ENCODE measurements at places on chromosomes 1 and 21. TPM values are rescaled to one million over a fixed set of nuclear protein-coding genes. Genes with fewer than 3 reads are reported as not detected.
A peak's percentile ranks its signal among the peaks of the same experiment; 100 is the strongest.

The NR5A2 gene
- not detected for total RNA-seq

The GJA9 gene
- total RNA-seq = not detected

The ALX3 gene
- total RNA-seq = not detected

- DNase-seq = no peak
- H3K27ac ChIP-seq = peak overlapping the region; percentile 98
- H3K4me3 ChIP-seq = peak overlapping the region; percentile 98
- peaks cover 3% of the 10 kb centered on the region for H3K36me3 ChIP-seq
These were observed 988 bp downstream of the SLC35A3 start for GRCh38 chr1:99970713-99971255.

Data from chondrocyte (in vitro differentiated cells).